ENCODE measurements at places on chromosomes 2 and 18. TPM values are rescaled to one million over a fixed set of nuclear protein-coding genes. Genes with fewer than 3 reads are reported as not detected.

RND3 gene
- total RNA-seq = 59.7 TPM

AFF3 gene
- 0.58 TPM for total RNA-seq

GKN1 gene
- not detected for total RNA-seq

ANKRD12 gene
- total RNA-seq = 10.9 TPM

DSG4 gene
- total RNA-seq = not detected

HOXD13 gene
- total RNA-seq = not detected

CNDP1 gene
- total RNA-seq = not detected

POTEC gene
- total RNA-seq = not detected

RPE gene
- total RNA-seq = 47.3 TPM

RGPD4 gene
- not detected for total RNA-seq

OR6B2 gene
- total RNA-seq = not detected

All from pericardium fibroblast (primary cell).